ENCODE measurements at places on chromosomes 11 and 22.
A peak's percentile ranks its signal among the peaks of the same experiment; 100 is the strongest.

GRCh38 chr11:64089915-64090805, 54.4 kb downstream of the FLRT1 start:
- no peak for DNase-seq

GRCh38 chr11:101003468-101003867, 126.1 kb downstream of the PGR start:
- no peak for DNase-seq

DNA sequence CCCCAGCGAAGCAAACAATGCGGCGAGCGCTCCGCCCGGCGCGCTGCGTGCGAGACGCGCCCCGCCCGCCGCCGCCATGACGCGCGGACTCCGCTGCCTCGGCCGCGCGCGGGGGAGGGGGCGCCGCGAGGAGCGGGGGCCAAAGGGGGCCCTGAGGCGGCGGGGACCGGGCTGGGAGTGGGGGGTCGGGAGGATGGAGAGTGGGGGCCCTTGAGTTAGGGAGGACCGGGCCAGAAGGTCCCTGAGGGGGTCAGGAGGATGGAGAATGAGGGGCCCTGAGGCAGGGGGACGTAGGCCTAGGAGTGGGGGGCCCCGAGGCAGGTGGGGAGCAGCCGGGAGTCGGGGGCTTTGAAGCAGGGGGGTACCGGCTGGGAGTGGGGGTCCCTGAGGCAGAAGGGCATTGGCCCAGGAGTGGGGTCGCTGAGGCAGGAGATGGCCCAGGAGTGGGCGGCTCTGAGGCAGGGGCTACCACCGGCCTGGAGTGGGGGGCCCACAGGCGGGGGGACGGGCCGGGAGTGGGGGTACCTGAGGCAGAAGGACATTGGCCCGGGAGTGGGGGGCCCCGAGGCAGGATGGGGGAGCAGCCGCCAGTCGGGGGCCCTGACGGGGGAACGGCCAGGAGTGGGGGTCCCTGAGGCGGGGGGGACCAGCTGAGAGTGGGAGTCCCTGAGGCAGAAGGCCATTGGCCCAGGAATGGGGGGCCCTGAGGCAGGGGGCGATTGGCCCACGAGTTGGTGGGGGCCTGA, at the start of gene BRD1:
Gene BRD1, minus strand, starts transcription at position 21 of the 746 bp plus-strand sequence. CDS start 3,556 bp downstream, outside the sequence.
- DNase-seq = peak; percentile 65

GRCh38 chr11:109745996-109746625, 324.1 kb downstream of the C11orf87 start:
- DNase-seq = no peak

DNA sequence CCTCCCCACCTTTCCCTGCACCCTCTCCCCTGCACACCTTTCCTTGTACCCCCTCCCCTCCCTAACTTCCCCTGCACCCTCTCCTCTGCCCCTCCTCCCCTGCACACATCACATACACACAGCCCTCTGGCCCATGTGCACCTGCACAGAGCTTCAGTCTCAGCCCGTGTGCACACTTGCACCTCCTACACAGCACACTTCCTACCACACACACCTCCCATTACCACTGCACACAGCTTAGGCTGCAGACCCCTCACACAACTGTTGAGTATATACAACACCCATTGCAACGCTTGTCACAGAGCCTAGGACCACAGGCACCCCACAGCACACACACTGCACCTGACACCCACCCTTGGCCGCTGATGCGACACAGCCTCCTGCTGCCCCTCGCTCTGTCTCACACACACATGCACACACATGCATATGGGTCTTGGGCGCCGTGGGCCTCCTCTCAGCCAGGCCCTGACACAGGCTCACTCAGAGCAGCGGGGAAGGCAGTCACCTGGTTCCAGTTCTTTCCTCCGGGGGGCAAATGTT, 411 bp downstream of the SIGIRR start:
- no peak for DNase-seq

- no peak for DNase-seq
Measured at GRCh38 chr11:48047616-48048015, 67.3 kb downstream of the PTPRJ start.

GRCh38 chr11:66717925-66718319, 11.1 kb downstream of the SPTBN2 start:
- no peak for DNase-seq

DNA sequence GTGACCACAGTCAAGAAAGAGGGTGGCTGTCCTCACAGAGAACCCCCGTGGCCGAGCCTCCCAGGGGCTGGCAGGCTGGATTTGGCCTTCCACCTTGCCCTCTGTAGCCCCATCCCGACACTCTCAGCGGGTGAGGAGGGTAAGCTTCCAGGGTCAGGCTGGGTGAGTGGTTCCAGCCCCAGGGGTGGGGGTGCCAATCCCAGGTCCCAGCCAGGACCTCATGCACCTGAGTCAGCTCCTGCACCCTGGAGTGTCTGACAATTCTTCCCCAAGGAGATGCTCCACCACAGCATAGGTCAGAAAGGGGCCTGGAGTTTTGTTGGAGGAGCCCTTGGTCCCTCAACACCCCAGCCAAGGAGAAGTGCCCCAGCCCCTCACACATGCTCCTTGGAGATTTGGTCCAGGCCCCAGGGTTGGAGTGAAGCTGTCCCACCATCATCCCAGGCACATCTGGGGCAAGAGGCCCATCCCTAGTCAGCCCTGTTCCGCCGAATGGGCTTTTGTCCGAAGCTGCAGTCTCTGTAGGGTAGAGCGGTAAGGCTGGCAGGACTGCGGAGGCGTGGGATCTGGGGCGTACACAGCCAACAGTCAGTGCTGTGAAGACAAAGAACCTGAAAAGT, 8.4 kb downstream of the LINC01488 start:
- no peak for DNase-seq

GRCh38 chr22:38350444-38351359, 33.5 kb upstream of the CSNK1E start:
- no peak for DNase-seq

- DNase-seq = peak; percentile 2
Measured at GRCh38 chr11:73538381-73538872, 59.5 kb downstream of the FAM168A start.

DNA sequence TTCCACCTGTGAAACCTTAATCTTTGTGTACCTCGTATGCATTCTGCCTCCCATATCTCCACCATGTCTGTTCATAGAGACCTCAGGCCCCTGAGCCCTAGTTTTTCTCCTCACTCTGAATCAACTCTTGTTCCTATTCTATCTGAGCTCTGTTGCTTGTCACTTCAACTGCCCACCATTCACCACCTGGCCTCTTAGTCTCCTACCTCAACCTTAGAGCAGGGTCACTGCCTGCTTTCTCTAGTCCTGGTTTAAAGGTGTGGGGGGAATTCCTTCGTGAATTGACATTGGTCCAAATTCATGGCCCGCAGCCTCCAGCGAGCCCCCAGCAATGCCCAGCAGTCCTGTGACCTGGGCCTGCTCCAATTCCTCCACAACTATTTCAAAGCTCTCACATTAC, 39.4 kb upstream of the TUB start:
- DNase-seq = no peak

DNA sequence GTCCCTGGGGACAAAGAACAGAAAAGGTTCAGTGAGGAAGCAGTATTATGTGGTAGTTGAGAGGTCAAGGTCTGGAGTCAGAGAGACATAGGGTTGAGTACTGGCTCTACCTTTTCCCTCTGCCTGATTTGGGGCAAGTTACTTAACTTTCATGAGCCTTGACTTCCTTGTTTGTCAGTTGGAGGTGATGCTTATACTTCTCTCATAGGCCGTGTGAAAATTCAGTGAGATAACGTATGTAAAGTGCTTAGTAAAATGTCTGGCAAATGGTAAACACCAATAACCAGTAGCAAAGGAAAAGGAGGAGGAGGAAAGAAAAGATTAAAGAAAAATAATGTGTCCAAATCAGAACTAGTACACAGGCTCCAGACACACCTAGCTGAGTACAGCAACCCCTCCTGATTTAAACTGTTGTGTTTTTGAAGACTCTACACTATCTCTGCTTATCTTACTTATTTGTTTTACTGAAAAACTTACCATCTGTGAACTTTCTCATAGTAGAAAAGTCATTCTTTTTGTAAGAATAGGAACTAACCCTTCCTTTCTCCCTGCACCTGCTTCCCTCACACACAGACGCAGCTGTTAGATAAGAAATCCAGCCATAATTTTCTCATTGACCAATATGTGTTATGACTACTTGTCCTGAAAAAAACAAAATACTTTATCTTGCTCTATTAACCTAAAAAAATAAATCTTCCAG, 126.9 kb downstream of the CD44 start:
- no peak for DNase-seq

DNA sequence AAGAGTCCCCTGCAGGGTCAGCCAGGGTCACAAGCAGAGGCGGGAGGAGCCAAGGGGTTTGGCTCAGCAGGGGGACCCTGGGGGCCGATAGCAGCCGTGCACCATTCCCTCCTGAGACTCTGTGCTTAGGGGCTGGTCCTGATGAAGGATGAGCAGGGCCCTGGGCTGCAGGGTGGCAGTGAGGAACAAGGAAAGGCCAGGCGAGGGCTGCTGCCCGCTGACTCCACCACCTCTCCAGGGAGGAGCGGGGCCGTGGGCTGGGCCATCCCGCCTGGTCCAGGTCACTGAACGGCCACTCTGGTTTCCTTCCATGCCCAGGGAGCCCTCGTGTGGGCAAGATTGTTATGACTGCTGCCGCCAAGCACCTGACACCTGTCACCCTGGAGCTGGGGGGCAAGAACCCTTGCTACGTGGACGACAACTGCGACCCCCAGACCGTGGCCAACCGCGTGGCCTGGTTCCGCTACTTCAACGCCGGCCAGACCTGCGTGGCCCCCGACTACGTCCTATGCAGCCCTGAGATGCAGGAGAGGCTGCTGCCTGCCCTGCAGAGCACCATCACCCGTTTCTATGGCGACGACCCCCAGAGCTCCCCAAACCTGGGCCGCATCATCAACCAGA, 9.2 kb upstream of the NDUFS8 start:
- DNase-seq = no peak

DNA sequence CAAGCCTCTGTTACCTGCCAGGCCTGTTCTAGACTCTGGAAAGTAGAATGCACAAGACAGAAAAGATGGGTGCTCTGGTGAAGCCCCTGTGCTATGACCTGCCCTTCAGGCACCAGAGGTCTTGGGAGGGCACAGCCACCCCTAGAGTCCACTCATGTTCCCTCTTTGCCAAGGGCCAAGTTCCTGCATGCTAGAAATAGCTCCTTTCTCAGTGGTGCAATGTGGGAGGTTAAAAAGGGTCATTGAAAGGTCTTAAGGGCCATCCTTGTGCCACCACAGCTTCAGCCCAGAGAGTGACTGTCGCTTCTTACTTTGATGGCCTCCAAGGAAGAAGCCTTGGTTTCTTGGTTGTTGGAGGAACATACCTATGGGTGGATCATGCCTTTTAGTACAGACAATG, 84.6 kb upstream of the PARVA start:
- DNase-seq = no peak

- DNase-seq = no peak
Measured at GRCh38 chr22:19035474-19036228, 86.6 kb downstream of the DGCR2 start.

GRCh38 chr22:28593299-28593698, 86.3 kb downstream of the TTC28 start:
- no peak for DNase-seq

GRCh38 chr11:36247493-36247892, 41.7 kb downstream of the COMMD9 start:
- no peak for DNase-seq

- no peak for DNase-seq
Measured at GRCh38 chr11:69274531-69275016, 19.4 kb upstream of the MYEOV start.

- DNase-seq = no peak
Measured at GRCh38 chr11:32318071-32319055, 117.0 kb downstream of the WT1 start.

GRCh38 chr11:41431784-41432183, 27.7 kb downstream of the LRRC4C start:
- DNase-seq = no peak

DNA sequence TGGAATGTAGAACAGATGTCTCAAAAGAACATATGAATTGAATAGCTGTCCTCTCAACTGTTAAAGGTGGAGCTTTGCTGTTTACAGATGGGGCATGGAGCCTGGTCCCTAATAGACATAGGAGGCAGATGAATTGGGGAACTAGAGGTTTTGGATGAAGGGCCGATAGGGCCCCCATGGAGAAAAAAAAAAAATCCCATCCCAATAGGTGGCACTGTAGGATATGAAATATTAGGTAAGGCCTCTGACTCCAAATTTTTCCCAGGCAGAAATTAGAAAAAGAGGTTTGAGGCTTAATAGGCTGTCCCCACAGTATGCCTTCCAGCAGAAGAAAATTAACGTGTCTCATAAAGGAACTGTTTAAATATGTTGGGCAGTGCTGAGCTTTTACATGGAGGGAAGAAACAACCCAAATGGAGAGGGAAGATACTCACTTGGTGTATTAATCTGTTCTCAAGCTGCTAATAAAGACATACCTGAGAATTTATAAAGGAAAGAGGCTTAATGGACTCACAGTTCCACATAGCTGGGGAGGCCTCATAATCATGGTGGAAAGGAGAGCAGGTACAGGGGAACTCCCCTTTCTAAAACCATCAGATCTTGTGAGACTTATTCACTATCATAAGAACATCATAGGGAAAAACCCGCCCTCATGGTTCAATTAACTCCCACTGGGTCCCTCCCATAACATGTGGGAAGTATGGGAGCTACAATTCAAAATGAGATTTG, 30.1 kb upstream of the TMEM45B start:
- no peak for DNase-seq

- DNase-seq = peak; percentile 58
Measured at GRCh38 chr22:37428649-37429586, 1.6 kb upstream of the ELFN2 start.

- DNase-seq = no peak
Measured at GRCh38 chr11:1138097-1138496, 19.7 kb upstream of the MUC5AC start.

GRCh38 chr22:36546092-36546804, 17.3 kb upstream of the EIF3D start:
- DNase-seq = peak; percentile 16

- peak; percentile 89 for DNase-seq
Measured at GRCh38 chr11:86244063-86244521, 461 bp upstream of the EED start.
